ENCODE measurements at places on chromosomes 5 and 9.

GRCh38 chr5:111083323-111083722 is 8.8 kb upstream of the WDR36 start:
- DNase-seq, result no peak

DNA sequence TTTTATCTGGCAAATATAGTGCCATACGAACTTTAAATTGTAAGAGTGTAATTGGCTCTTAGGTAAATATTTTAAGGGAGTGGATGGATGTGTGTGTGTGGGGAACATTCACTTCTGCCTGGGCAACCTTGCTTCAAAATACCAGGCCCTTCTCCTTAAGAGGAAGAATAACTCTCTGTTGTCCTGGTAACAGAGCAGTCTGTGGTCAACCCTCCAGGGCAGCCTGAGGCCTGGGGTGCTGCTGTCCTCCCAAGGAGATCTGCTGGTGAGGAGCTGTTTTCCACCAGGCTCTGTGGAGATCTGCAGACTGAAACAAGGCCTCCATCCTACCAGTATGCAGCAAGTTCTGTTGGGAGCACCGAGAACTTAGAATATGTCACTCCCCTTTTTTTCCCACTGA is 325.2 kb downstream of the PSAT1 start:
- DNase-seq, result no peak

GRCh38 chr5:181161534-181162175 is 14.3 kb downstream of the OR2V2 start:
- no peak for DNase-seq

DNA sequence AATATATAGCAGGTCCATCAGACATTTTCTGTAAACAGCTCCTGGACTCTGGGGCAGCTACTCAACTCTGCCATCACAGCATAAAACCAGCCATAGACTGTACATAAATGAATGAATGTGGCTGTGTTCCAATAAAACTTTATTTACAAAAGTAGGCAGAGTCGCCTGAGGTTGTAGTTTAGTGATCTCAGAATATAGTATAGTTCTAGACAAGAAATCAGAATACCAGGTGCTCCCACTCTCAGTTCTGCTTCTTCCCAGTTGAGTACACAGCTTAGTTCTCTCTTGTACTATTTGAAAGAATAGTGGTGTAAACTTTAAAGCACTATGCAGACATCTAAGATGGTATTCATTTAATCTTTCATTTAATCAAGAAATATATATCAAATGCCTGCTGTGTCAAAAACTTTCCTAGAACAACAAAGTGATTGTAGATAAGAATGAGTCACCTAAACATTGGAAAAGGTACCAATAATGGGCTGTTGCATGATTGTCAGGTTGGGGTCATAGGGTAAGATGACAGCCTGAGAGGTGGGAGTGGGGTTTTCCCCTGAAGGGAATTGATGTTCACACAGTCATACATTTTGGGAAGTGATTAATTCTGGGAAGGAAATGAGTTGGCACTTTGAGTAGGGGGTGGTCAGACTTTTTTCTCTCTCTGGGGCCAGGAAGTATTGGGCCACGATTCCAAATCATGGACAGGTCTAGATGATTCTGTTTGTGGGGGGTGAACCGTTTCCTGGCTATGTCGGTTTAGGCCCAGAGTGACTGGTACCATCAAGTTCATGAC is 37.0 kb downstream of the TNFSF8 start:
- DNase-seq, result no peak

- DNase-seq, result no peak
Measured at GRCh38 chr9:13386935-13387733, 107.6 kb upstream of the MPDZ start.

- no peak for DNase-seq
Measured at GRCh38 chr5:107553117-107553555, 117.6 kb downstream of the EFNA5 start.

DNA sequence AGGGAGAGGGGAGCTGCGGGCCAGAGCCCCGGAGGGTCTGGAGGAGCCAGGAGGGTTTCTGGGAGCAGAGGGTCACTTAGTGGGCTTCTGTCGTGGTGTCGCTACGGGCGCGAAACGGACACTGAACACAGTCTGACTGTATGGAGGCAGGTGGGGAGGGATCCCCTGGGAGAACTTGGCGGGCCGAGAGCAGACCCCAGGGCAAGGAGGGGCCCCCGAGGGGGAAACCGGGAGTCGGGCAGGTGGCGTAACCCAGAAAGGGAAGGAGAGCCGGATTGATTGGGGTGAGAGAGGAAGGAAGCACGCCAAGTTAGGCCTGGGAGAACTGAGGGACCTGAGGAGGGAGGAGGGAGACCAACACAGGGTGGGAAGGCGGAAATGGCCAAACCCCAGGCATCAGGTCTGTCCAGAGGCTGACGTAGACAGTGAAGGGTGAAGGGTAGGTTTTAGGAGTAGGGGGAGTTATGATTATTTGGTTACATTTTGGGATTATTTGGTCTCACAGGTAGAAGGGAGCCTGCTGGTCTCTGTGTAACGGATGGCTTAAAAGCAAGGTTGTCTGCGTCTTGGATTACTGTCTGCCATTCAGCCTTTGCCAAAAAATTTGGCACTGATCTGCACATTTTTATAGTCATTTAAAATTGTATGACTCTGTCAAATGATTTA is 3.3 kb upstream of the MSMP start:
- no peak for DNase-seq

DNA sequence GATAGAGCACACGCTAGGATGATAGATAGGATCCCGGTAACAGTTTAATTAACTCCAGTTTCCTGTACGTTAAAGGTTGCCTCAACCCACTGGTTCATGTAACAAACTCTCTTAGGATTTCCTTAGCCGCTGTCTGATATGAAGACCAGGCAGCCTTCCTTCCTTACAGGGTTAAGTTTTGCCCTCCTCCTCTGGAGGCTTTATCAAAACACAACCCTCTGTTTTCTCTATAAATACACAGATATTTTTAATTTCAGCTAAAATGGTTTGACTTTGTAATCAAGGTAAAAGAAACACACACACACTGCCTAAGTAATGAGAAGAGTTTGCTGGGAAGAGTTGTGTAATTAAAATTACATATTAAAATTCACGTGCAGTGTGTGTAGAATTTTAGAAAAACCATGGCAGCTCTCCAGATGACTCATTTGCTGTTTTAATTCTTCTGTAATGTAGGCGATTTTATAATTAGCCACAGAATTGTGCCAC is 369.8 kb downstream of the CSNK1G3 start:
- no peak for DNase-seq

DNA sequence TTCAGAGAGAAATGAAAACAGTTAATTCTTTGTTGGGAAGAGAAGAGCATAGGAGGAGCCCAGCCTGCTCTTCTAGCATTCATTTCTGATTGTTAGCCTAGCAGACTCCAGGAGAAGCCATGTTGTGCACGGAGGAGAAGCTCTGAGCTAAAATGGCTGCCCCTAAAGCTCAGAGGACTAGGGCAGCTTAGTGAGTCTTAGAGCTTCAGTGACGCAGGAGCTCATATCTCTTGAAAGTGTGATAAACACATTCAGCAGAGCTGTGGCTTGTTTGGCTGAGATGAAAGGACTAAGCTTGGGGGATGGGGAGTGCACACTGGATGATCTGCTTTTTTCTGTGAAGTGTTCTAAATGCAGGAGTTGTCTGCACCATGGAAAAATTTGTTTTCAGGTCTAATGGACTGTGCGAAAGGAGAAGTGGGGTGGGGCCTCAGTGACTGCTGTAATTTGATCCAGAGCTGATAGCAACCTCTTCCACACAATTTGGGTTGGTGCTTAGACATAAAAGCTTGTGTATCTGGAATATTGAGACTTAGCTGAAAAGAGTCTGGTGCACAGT is 58.5 kb downstream of the ZNF462 start:
- DNase-seq, result no peak

GRCh38 chr5:128927644-128928043 is 37.6 kb upstream of the SLC27A6 start:
- DNase-seq, result no peak

DNA sequence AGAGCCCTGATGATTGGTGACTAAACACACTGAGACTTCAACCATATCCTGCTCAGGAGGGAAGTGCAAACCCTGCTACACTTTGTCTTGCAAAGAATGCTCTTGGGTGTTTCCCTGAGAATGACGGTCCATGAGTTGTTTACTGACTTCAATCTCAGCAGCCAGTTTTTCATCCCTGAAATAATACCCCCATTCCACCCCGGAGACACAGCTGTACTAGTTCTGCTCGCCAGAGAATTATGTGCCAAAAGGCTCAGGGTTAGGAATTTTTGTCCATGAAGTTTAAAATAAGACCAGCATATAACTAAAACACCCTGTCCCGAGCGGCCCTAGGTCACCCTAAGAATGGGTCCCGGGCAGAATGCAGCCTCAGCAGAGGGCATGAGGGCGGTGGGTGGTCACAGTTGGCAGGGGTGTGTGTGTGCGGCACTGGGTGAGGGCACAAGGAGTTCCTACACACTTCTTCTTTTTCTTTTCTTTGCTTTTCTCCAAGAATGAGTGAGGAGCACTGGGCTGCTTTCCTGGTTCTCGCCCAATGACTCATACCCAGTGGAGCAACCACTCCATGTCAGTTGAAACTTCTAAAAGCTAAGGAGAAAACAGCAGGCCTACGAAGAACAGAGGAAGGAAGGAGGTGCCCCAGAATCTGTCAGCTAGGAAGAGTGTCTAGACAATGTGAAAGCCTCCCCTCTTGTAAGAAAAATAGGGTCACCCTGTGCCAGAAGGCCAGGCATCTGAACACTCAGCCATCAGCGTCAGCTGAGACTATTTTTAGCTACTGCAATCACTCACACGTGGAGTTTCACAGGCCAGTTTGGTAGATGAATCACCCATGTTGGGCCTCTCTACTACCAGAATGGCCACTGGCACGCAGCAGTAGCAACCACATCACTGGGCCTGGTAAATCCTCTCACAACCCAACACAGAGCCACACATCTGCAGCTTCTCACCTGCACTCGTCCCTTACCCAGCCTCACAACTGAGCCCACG is 105.9 kb downstream of the DPYSL3 start:
- no peak for DNase-seq

GRCh38 chr5:7978991-7979390 is 110.0 kb downstream of the MTRR start:
- DNase-seq, result no peak

- no peak for DNase-seq
Measured at GRCh38 chr5:67030289-67031056, 166.1 kb downstream of the CD180 start.

GRCh38 chr9:134891053-134891452 is 10.4 kb downstream of the FCN2 start:
- DNase-seq, result no peak

DNA sequence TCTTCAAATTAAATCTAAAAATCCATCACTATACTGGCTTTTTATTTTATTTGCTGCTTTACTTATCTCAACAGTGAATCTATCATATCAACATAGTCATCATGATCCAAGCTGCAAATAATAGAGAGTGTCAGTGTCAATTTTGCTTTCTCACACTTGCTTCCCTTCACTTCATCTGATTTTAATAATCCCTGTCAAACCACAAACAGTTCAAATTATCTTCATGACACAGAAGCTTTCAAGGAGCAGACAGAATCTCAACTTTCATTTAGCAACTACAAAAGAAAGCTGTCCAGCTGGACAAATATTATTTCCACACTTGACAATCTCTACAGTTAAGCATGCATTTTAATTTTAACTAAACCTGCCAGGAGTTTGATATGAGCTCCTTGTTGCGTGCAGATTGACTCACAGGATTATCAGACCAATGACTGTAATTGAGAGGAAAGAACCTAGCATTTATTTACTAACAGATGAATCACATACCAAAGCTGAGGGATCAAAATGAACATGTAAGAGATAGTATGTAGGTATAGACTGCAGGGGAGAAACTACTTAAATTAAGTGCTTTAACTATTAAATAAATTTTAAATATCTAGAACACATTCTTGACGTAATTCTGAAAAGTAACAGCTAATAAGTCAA is 56.0 kb downstream of the KIAA0825 start:
- DNase-seq, result no peak

- no peak for DNase-seq
Measured at GRCh38 chr9:79691496-79691895, 119.7 kb downstream of the TLE4 start.

- DNase-seq, result no peak
Measured at GRCh38 chr9:72996114-72996513, 43.3 kb upstream of the ALDH1A1 start.

DNA sequence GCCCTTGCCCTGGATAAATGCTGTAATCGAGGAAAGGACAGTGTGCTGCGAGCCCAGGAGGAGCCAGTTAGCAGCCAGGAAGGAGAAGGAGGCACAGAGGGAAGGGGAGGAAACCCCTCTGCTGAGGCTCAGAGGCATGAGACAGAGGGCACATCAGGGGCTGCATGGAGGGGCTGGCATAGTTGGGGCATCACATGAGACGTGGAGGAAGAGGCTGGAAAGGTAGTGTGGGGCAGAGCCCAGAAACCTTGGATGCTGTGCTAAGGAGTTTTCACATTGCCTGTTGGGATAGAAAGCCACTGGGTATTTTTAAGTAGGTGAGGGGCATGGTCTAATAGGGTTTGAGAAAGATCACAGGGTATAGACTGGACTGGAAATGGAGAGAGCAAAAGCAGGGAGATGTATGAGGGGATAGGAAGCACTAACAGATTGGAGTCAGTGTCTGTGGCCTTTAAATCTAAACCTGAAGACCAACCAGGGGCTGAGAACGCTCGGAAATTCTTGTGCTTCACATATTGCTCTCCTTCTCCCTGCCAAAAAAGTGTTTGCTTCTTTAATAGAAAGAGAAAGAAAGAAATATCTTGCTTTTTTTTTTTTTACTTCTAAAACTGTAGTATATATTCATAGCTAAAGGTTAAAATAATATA is 33.0 kb upstream of the ANGPTL2 start:
- no peak for DNase-seq

- DNase-seq, result no peak
Measured at GRCh38 chr9:3478549-3478953, 47.2 kb downstream of the RFX3 start.

- no peak for DNase-seq
Measured at GRCh38 chr5:166338801-166339200, 1952.6 kb upstream of the WWC1 start.

- peak; percentile 17 for DNase-seq
Measured at GRCh38 chr5:151315998-151316597, 12.5 kb upstream of the SLC36A3 start.

DNA sequence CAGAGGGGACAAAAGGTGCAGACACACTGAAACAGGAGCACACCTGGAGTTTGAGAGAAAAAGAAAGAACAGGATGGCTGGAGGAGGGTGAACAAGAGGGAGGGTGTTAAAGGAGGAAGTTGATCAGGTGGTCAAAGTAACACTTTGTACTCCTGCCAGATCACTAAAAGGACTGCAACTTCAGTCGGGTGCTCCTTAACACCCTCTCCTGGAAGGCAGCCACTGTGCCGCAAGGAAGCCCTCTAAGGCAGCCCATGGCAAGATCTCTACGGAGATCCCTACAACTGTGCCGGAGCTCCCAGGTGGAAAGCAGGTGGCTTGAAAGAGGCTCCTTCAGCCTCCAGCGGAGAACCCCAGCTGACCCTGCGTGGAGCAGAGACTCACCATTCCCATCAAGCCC is 124.4 kb upstream of the MSX2 start:
- DNase-seq, result no peak

Measured in activated T-helper 1 cell treated with anti-CD3 and anti-CD28 coated beads, Interleukin-12 subunit alpha, Interleukin-12 subunit beta, Interleukin-2, Interleukin-4 antibody, amounts not matched to agents 30 ng/mL and 10 ng/mL and 1 ng/mL, durations not matched to agents 14 hours and 24 hours and 36 hours (primary cell).